Choroid plexus epithelial cell (primary cell): ENCODE measurements at places on chromosomes 5 and 9.
A peak's percentile ranks its signal among the peaks of the same experiment; 100 is the strongest.

- DNase-seq, result peak; percentile 85
These were observed at the start of gene PSIP1 for GRCh38 chr9:15510789-15511575. Gene PSIP1 (minus strand): TSS chr9:15510970. CDS start chr9:15510188, 782 bp downstream.

DNA sequence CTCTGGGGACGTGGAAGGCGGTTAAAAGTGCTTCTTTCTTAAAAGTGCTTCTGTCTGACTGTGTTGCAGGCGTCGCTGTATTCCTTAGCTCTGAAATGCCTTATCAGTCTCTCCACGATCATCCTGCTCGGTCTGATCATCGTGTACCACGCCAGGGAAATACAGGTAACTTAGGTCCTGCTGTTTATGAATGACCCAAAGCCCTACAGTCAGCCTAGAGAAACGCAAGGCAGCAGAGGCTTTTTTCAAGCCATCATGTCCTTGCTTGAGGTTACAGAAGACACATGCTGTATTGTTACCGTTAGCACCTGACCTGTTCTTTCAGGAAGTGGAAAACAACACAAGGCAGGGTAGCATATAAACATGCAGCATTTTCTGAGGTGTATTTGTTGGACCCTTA lies 2.0 kb downstream of the KCNN2 start:
- no peak for DNase-seq

GRCh38 chr9:79689576-79689975 lies 117.8 kb downstream of the TLE4 start:
- DNase-seq, result no peak

GRCh38 chr5:39658866-39659265 lies 234.1 kb upstream of the DAB2 start:
- DNase-seq, result peak; percentile 25

- peak; percentile 67 for DNase-seq
These were observed 233.6 kb downstream of the MAST4 start for GRCh38 chr5:66829826-66830225.

- DNase-seq, result no peak
These were observed 125.4 kb upstream of the LMX1B start for GRCh38 chr9:126488310-126488709.

GRCh38 chr5:140833993-140834392 lies at the start of gene PCDHA7:
Gene PCDHA7 (plus strand): TSS chr5:140834269. CDS start chr5:140834384, 115 bp downstream.
- no peak for DNase-seq

DNA sequence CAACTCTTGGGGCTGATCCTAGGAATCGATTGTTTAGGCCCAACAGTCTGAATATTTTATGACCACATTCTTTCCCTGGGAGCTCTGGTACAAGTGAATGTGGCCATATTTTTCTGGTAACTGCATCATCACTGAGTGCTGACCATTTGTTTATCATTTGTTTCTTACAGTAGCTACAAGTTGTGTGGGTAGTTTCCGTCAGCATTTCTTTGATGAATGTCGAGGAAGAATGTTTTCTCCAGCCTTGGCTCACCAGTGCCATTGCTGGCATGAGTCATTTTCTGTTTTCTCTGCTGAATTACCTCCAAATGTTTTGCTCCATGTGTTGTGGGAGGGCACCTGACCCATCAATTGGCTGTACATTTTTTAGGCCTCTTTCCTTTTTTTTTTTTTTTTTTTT lies 14.1 kb upstream of the CARD19 start:
- DNase-seq, result peak; percentile 57

DNA sequence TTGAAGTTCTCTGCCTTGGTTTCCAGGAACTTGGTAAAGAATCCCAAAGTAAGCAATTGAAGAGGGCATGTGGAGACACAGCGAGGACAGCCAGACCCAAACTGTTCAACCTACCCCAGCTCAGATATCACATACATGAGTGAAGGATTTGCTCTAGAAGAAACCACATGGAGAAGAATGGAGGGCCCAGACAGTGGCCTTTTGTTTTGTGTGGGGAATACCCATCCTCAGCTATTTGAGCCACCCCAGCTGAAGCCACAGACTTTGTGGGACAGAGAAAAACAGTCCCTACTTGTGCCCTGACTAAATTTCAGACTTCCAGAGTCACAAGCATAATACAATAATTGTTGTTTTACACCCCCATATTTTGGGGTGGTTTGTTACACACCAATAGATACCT lies 387.1 kb downstream of the ZSWIM6 start:
- no peak for DNase-seq

- no peak for DNase-seq
These were observed 213.9 kb downstream of the BNC2 start for GRCh38 chr9:16656432-16657169.

GRCh38 chr9:104758974-104759373 lies 5.0 kb upstream of the NIPSNAP3B start:
- peak; percentile 20 for DNase-seq

GRCh38 chr5:116361171-116361967 lies 213.3 kb downstream of the SEMA6A start:
- DNase-seq, result peak; percentile 50

GRCh38 chr5:1193591-1193985 lies 7.8 kb upstream of the SLC6A19 start:
- DNase-seq, result no peak

- DNase-seq, result no peak
These were observed 310.1 kb downstream of the RFX3 start for GRCh38 chr9:3215658-3216057.

DNA sequence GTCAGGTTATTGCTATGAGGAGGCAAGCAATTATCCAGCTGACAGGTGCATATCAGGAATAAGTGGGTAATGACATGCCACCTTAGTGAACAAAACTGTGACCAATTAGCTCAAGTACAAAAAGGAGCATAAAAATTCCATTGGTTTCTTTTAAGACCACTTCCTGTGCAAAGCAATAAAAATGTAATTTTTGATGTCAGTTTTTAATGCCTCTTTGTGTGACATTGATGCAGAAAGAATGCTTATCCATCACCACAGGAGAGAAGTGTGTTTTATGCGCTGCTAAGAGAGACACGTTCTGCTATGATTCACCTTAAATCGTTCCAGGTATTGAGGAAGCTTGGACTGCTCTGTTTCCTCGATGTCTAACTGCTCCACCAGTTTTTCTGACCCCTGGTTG lies 96.7 kb downstream of the MRPS27 start:
- no peak for DNase-seq
